ENCODE measurements at places on chromosomes 2 and 18.

- H3K27ac ChIP-seq, result no peak overlapping the region
- H3K4me3 ChIP-seq, result no peak overlapping the region
- no peaks in the 10 kb centered on the region for H3K4me1 ChIP-seq
- H3K27me3 ChIP-seq, result peaks cover 43% of the 10 kb centered on the region
Measured at GRCh38 chr18:13216711-13217465, 1.7 kb upstream of the LDLRAD4 start.

- H3K36me3 ChIP-seq, result no peaks in the 10 kb centered on the region
- H3K4me3 ChIP-seq, result no peak overlapping the region
- H3K4me1 ChIP-seq, result no peaks in the 10 kb centered on the region
- H3K27me3 ChIP-seq, result no peaks in the 10 kb centered on the region
Measured at GRCh38 chr18:34957864-34958259, 83.4 kb upstream of the MAPRE2 start.

DNA sequence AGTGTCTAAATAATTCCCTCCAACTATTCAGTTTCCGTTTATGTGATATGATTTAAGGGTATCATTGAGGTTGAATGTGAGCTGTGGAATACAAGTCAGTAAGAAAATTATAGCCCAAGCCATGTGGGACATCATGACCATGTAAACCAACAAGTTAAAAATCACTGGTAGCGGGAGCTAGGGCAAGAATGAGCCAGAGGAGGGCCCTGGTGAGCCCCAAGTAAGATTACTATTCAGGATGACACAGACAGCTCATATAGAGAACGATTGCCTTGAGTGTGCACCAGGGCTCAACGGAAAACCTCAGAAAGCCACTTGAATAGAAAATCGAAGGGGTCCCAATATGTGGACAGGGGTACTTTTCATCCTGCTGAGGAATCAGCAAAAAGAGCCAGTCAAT is 87.8 kb upstream of the RBMS1 start:
- H3K27ac ChIP-seq, result no peak overlapping the region
- DNase-seq, result no peak
- H3K27me3 ChIP-seq, result no peaks in the 10 kb centered on the region

DNA sequence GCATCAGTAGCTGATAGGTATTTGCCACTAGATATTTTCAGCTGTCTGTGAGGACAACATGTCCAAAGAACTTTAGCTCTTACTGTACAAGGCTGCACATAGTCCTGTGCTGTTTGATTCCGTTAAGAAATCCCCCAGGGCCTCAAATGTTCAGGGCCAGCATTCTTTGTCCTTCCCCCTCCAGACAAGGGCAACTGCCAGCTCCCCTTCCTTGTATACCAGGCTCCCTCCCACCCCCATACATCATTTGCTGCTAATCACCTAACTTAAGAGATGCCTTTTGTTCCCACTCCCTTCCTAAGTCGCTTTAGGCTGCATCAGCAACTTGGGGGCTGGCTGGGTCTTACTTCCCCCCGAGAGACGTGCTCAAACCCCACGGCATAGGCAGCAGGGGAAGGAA is 138.7 kb downstream of the CDH20 start:
- DNase-seq, result no peak
- no peak overlapping the region for H3K27ac ChIP-seq
- no peaks in the 10 kb centered on the region for H3K36me3 ChIP-seq
- no peak overlapping the region for H3K4me3 ChIP-seq
- H3K27me3 ChIP-seq, result no peaks in the 10 kb centered on the region

GRCh38 chr2:240960971-240961876 is 37.2 kb upstream of the SNED1 start:
- DNase-seq, result no peak
- H3K27ac ChIP-seq, result no peak overlapping the region
- H3K4me1 ChIP-seq, result no peaks in the 10 kb centered on the region
- no peak overlapping the region for H3K4me3 ChIP-seq
- H3K27me3 ChIP-seq, result no peaks in the 10 kb centered on the region

DNA sequence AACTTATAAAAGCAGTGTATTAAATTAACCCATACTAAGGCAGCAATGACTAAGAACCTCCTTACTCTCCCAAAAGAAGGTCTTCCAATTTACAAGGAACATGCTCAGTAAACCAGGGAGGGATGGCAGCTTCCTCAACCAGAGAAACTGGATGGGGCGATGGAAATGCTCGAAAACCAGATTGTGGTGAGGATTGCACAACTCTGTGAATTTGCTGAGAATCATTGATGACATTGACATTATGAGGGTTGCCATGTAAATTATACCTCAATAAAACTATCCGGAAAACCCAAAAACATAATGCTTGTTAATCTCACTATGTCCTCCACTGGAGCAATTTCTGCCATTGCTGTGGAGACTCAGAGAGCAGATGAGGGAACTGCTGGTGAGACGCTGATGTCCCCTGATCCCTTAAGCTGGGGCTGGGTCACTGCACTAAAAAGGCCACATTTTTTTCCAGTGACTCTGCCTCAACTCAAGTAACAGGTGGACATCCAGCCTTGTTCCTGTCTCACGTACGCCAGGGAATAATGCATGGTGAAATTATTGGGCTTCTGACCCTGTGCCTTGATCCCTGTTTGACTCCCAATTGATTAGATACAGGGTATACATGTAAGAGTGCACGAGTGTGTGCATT is 288.3 kb downstream of the CYP26B1 start:
- DNase-seq, result no peak
- H3K27me3 ChIP-seq, result peaks cover 36% of the 10 kb centered on the region
- no peaks in the 10 kb centered on the region for H3K4me1 ChIP-seq

DNA sequence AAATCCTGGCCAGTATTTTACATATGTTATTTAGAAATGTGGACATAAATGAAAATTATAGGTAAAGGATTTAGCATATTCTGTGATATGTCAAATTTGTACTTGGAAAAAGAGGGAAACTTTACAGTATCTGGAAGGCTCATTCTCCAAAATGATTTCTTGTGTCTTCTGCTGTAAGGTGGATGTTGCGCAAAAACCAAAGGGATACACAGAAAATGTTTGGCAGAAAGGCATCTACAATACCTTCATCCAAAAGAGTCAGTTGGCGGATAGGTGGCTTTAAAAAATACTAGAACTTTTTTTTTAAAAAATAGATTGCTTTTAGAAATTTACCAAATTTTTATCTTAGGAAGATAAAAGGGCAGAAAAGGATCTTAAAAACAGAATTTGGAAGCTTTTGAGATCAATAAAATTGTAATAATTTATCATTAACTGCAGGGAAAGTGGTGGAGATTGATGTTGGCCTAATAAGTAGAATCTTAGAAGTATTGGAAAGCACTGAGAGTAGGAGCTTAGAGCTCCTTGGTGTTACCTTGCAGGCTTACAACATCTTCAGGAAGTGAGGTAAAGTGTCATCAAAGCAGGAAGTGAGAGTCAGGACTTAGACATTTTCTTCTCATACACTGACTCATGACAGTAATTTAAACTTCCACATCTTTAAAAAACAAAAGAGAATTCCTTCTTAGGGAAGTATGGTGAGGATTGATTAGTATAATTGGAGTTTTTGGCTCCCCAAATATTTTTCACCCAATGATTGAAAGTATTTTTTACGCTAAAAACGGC is 2.1 kb downstream of the NABP1 start:
- H3K4me1 ChIP-seq, result peaks cover 21% of the 10 kb centered on the region
- peak overlapping the region; percentile 64 for H3K4me3 ChIP-seq
- H3K27me3 ChIP-seq, result no peaks in the 10 kb centered on the region

- no peak overlapping the region for H3K27ac ChIP-seq
- peaks cover 3% of the 10 kb centered on the region for H3K27me3 ChIP-seq
- peaks cover 6% of the 10 kb centered on the region for H3K4me1 ChIP-seq
- H3K36me3 ChIP-seq, result no peaks in the 10 kb centered on the region
Measured at GRCh38 chr2:238136820-238137537, 1.5 kb upstream of the KLHL30 start.

- no peaks in the 10 kb centered on the region for H3K36me3 ChIP-seq
- no peak for DNase-seq
- H3K4me1 ChIP-seq, result no peaks in the 10 kb centered on the region
Measured at GRCh38 chr18:54775686-54776085, 52.6 kb upstream of the RAB27B start.

DNA sequence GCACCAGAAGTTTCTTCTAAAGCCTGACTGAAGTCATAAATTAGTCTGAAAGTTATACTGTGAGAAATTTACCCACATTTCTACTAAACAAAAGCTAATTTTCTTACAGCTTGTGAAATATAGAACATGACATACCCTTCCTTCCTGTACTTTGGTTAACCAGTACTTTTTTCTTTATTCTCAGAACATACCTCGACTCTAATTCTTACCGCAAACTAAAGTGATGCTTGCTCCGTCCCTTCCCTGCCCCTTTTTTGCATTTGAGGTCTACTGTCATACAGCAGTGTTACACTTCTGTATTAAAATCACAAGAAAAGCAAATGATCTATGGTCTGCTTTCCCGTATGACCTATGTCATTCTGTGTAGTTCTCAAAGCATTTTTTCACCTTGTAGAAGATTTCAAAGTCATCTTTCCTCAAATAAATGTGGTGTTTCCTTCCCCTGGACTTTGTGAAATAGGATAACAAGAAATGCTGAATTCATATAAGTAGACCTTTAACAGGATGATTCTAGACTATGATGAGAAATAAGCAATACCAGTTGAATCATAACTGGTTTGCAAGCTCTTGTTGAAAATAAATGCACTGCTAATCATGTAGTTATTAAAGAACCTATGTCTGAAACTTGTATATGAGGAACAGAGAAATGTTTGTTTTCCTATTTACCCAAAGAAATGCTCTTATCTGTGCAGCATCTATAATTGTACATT is 30.4 kb downstream of the CYTIP start:
- no peak overlapping the region for H3K4me3 ChIP-seq
- no peaks in the 10 kb centered on the region for H3K4me1 ChIP-seq
- H3K36me3 ChIP-seq, result no peaks in the 10 kb centered on the region

GRCh38 chr2:207434306-207434705 is 95.5 kb upstream of the CREB1 start:
- no peaks in the 10 kb centered on the region for H3K4me1 ChIP-seq
- H3K4me3 ChIP-seq, result no peak overlapping the region
- no peak overlapping the region for H3K27ac ChIP-seq
- no peak for DNase-seq
- no peaks in the 10 kb centered on the region for H3K27me3 ChIP-seq
- no peaks in the 10 kb centered on the region for H3K36me3 ChIP-seq

GRCh38 chr2:165877565-165878550 is 75.7 kb downstream of the TTC21B start:
- H3K27me3 ChIP-seq, result no peaks in the 10 kb centered on the region
- DNase-seq, result no peak
- H3K27ac ChIP-seq, result no peak overlapping the region
- peaks cover 30% of the 10 kb centered on the region for H3K36me3 ChIP-seq

DNA sequence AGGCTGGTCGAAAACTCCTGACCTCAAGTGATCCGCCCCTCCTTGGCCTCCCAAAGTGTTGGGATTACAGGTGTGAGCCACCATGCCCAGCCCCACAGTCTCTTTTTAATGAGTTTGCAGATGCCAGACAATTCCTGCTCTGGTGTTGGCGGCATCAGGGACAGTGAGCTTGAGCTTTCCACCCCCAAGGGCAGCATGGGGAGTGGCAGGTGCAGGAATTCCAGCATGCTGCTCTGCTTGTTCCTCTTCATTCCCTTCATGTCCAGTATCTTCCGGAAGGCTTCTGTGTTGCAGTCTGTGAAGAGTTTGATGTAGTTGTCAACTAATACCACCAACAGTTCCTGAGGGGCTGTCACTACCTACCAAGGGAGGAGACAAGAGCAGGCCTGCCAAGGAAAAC is 137.3 kb downstream of the SS18 start:
- no peak for DNase-seq
- no peaks in the 10 kb centered on the region for H3K36me3 ChIP-seq
- H3K27me3 ChIP-seq, result no peaks in the 10 kb centered on the region

- H3K4me1 ChIP-seq, result peaks cover 4% of the 10 kb centered on the region
- peaks cover 3% of the 10 kb centered on the region for H3K36me3 ChIP-seq
- H3K4me3 ChIP-seq, result no peak overlapping the region
- no peaks in the 10 kb centered on the region for H3K27me3 ChIP-seq
Measured at GRCh38 chr2:118094503-118094902, 6.2 kb downstream of the INSIG2 start.

DNA sequence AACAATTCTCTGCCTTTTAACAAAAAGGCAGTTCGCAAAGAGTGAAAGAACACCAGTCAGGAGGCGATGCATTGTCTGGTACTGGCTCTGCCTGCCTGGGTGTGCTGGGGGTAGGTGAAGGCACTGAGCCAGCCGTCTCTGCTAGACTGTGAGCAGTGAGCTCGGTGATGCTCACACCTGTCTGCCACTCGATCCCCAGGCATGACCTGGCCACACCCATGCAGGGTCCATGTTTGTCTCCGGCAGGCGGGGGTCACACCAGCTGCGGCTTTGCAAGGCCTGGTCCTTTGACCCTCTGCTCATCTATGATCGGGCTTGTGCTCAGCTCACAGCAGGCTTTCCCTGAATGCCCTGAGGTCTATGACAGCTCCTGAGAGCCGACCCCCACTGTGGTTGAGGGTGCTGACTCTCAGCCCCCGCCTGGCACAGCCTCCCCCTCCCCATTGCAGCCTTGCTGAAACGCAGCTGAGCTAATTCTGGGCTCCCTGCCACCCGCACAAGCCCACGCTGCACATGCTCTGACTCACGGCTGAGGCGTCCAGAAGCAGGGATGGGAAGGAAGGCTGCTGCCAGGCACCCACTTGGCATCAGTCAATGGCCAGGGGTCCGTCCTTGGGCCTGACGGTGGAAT is 23.7 kb downstream of the CRACDL start:
- H3K4me1 ChIP-seq, result no peaks in the 10 kb centered on the region
- no peaks in the 10 kb centered on the region for H3K36me3 ChIP-seq
- H3K4me3 ChIP-seq, result no peak overlapping the region
- DNase-seq, result no peak
- peaks cover 5% of the 10 kb centered on the region for H3K27me3 ChIP-seq

GRCh38 chr18:75214332-75214690 is 3.7 kb downstream of the TSHZ1 start:
- H3K4me1 ChIP-seq, result peaks cover 17% of the 10 kb centered on the region
- no peak for DNase-seq
- H3K27ac ChIP-seq, result no peak overlapping the region
- H3K36me3 ChIP-seq, result no peaks in the 10 kb centered on the region
- no peak overlapping the region for H3K4me3 ChIP-seq

DNA sequence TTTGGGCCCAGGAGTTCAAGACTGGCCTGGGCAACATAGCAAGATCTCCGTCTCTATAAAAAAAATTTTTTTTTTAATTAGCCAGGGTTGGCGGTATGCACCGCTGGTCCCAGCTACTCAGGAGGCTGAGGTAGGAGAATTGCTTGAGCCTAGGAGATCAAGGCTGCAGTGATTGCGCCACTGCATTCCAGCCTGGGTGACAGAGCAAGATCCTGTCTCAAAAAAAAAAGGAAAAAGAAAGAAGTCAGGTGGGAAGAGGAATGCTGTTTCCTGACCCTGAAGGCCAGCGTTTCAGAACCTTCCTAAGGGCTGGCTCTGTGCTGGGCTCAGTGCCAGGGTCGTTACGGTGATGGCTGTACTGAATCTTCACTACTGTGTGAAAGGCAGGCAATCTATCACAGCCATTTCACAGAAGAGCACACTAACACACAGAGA is 35.0 kb upstream of the AGAP1 start:
- DNase-seq, result no peak
- no peak overlapping the region for H3K27ac ChIP-seq
- H3K36me3 ChIP-seq, result no peaks in the 10 kb centered on the region
- H3K27me3 ChIP-seq, result no peaks in the 10 kb centered on the region

- H3K27me3 ChIP-seq, result peaks cover 8% of the 10 kb centered on the region
- no peaks in the 10 kb centered on the region for H3K36me3 ChIP-seq
- no peaks in the 10 kb centered on the region for H3K4me1 ChIP-seq
- H3K27ac ChIP-seq, result no peak overlapping the region
- DNase-seq, result no peak
Measured at GRCh38 chr18:23881778-23882177, 132.8 kb upstream of the TTC39C start.
